ENCODE measurements at places on chromosomes 16 and 17.
A peak's percentile ranks its signal among the peaks of the same experiment; 100 is the strongest.

- no peak for DNase-seq
Measured at GRCh38 chr16:3388325-3388724, 12.5 kb downstream of the ZSCAN32 start.

- no peak for DNase-seq
Measured at GRCh38 chr16:12422233-12422632, 381.5 kb downstream of the CPPED1 start.

DNA sequence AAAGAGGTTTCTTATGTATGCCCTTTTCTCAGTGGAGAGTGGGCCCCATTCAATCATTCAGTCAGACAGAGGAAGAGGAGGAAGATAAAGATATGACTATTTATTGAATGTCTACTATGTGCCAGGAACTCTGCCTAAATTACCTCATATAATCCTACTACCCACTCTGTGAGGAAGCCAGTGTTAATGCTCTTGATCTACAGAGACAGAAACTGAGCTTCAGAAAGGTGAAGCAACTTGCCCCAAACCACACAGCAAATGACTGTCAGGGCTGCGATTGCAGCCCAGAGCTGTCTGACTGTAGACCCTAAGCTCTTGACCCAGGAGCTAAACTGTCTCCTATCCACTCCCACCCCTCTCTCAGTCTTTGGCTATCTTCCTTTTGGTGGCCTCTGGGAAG lies 8.4 kb downstream of the SRCIN1 start:
- DNase-seq: no peak

DNA sequence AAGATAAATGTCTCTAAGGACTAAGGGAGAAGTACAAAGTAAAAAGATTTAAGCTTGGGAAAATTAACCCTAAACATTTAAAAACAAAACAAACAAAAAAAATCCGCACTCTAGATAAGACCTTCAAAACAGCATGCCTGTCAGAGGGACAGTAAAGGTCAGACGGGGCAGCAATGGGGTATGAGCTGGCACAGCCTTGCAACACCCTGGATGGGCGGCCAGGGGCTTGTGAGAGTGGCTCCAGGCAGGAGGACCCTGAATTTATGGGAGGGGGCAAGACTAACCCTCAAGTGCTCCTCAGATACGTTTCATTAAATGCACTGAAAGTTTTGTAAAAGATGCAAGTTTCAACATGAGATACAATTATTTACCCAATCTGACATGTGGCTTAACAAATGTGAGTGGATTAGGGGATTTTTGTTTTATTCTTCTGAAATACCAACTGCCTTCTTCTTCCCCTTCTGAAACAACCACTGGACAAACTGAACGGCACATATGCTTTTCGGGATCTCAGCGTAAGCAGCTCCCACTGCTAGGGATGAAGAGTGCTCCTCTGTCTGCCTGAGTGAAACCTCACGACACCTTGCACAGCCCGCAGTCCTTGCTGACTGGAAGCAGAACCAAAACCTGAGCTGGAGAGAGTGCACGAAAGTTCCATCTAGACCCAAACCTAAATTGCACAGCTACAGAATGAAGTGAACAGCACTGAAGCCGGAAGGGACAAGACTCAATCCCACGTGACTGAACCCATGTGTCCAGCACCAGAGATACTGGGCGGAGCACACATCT lies 128.4 kb downstream of the ANKRD11 start:
- DNase-seq: no peak

- no peak for DNase-seq
Measured at GRCh38 chr16:22861580-22861979, 47.6 kb downstream of the HS3ST2 start.

DNA sequence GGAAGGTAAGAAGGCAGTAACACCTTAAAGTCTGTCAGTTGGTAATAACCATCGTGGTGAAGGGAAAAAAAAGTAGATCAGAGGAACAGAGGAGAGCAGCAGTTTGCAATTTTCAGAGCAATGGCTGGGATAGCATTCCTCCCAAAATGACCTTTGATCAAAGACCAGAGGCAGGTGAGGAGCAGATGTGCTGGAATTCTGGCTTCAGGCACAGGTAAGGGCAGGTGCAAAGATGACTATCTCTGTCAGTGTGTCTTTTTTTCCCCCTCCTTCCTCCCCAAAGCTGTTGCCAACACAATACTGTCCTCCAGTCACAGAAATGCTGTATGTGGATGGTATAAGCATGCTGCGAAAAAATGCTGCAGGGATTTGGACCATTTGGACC lies 166.7 kb downstream of the XYLT1 start:
- DNase-seq: no peak

DNA sequence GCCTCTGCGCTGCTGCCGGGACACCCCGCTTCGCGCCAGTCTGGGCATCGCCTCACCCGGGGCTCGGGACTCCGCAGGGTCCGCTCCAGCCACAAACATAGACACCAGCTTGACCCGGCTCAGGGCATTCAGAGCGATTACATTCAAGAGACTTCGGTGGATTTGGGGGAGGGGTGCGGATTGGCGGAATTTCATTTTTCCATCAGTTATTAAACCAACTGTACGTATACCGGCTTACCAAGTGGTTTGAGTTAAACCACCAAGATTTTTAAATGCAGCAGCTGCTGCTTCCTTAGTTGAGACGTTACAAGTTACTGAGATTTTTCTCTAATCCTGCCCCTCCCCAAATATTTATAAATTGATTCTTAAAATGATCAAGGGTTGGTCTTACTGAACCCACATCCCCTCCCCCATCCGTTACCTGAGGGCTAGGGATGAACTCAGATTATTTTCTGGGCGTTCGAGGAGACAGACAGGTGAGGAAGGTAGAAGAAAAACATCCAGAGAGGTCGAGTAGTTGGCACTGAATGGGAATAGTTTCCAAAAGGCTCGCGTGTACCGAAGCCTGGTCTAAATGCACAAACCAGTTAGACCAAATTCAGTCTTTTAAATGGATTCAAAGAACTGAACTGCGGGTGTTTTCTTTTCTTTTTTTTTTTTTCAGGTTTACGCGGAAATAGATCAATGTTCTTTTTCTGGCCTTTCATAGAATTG lies 1.5 kb downstream of the CRHR1 start:
- no peak for DNase-seq

DNA sequence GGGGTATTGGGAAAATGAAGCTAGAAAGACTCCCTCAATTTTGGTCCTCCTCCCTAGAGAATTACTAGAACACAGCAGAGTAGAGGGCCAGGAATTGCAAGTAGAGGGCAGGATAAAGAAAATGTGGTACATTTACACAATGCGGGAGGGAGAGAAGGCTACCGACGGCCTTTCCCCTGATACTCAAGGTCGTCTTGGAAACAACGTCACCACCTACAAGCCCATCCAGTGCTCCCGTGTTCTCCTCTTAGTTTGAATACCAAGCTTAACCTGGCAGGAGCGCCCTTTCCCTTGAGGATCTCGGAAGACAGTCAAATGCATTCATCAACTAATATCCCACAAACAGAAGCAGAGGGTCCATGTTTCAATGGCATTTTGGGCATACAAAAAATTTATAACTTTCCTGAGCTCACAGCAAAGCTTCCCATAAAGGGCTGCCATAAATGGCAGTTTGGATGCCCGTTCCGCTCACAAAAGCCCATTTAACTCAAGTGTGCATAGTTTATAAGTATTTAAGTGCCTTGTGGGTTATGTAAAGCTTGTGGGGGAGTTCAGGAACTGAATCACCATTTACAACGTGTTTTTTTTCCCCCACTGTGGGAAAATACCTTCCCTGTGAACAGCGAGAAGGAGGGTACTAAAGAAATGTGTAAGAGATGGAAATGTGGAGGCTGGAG lies 414.6 kb downstream of the SLC39A11 start:
- DNase-seq: no peak

- no peak for DNase-seq
Measured at GRCh38 chr16:17433577-17434451, 36.9 kb downstream of the XYLT1 start.

GRCh38 chr16:19898924-19899604 lies 14.4 kb upstream of the GPRC5B start:
- peak; percentile 46 for DNase-seq

DNA sequence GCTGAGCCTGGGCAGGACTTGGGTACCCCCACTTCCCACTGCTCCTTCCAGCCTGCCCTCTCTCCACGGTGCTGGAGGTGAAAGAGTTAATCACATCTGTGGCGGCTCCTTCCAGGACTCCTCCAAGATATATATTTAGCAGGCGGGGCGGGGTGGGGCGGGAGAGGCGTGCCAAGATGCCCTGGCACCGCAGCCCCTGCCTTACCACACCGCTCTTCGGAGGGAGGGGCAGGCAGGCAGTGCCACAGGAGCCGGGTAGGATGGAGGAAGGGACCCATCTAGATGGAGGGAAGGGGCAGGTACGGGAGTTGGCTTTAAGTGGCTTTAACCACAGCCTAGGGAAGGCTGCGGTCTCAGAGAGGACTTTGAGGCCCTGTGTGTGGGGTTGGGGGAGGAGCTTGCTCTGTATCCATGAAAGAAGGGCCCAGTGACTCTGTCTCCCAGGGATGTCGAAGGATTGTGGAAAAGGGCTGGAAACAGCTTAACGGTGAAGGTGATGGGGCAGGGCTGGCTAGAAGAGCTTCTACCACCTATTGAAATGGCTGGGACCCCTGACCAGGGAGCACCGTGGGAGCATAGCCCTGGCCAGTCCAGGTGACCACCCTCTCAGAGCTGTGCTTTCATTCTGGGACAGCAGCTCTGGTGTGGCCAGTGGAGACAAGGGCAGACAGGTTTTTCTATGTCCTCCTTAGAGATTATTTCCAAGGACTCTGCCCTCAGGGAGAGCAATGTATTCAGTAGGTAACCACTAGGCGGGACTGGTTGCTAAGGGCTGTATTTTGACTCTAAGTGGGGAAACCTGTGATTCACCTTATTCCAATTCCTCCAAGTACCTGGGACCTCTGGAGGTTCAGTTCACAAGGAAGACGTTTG lies 13.0 kb downstream of the GPR142 start:
- no peak for DNase-seq

DNA sequence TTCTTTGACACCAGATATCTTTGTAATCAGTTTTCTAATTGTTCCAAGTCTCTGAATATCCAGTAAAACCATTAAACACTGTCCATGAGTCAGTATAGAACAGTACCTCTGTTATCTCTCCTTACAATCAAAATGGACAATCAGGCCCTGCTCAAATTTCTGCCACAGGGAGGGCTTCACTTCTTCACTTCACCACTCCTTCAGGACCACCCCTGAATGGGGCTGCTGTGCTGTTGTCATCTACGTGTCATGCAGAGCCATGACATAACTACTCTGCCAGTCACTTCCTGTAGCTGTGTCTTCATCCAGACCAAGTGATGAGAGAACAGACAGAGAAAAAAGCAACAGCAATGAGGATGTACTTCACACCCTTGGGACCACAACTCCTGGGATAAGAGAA lies 116.9 kb downstream of the TANC2 start:
- DNase-seq: peak; percentile 29

Measured in LHCN-M2 (cell line).